Activated CD8-positive, alpha-beta memory T cell treated with anti-CD3 and anti-CD28 coated beads for 1 hour (primary cell): ENCODE measurements at places on chromosomes 2 and 18.

DNA sequence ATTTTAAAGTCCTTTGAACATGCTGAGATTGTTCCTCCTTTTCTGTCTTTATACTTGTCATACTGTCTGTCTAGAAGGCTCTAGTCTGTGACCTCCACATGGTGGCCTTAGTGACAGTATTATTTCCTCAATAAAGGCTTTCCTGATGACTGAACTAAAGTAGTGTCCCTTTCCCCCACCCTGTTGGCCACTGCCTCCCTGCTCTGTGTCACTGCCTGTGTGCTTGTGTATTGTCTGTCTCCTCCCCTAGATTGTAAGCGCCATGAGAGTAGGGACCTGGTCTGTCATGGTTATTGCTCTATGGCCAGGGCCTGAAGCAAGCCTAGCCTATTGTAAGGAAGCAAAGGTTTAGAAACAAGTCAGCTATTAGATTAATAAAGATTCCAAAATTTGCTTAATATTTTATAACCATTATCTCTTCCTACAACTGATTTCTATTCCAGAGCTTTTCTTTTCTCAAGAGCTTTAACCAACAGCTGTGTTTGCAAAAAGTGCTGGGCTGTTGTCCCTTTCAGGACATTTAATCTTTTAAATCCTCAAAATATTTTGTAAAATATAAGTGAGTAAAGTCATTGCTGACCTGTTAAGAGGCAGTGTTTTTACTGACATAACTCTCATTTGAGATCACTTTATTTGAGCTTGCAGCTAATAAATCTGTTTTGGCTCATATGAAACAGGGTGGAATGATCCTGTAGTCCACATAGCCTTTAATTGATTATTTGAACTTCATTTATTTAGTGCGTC lies 35.5 kb downstream of the DIS3L2 start:
- DNase-seq: no peak

DNA sequence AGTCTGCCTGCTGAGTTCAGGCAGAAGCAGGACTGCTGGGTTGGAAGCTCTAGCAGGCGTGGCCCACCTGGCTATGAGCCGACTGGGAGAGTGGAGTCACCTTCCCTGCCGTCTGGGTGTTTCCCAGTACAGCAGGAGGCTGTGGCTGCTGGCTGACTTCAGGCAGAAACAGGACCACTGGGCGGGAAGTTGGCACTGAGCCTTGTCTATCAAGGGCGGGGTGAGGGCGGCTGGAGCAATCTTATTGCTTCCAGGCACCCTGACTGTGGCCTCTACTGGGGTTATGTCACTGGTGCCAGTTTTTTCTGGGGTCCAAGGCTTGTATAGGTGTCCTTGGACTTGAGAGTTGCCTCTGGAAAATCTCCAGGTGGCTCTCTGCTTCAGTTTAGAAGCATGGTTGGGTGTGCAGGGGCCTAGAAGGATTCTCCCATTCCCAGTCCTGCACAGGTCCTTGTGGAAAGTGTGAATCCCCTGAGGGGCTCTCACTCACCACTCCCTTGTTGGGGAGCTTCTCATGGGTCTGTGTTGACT lies 30.5 kb downstream of the LTBP1 start:
- no peak for DNase-seq

GRCh38 chr2:223082706-223083105 lies 30.7 kb downstream of the KCNE4 start:
- no peak for DNase-seq

- no peak for DNase-seq
These were observed 128.0 kb downstream of the EPHA4 start for GRCh38 chr2:221444106-221444505.

GRCh38 chr2:68127358-68128242 lies 30.1 kb upstream of the PNO1 start:
- no peak for DNase-seq

DNA sequence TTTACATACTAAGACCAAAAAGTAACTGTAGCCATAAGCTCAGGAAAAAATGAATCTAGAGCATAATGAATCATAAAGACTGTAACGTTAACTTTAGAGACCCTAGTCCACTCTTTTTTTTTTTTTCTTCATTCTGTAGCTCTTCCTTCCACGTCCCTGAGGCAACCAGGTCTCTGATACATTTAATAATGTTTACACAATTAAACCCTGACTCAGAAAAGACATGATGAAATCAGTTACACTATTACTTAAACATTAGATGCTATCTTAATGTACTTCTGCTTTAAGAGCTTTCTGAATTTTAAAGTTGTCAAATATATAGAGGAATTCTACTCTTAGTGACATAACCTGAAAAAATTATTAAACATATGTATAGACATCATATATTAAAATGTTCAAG lies 1121.5 kb upstream of the DDX18 start:
- no peak for DNase-seq

DNA sequence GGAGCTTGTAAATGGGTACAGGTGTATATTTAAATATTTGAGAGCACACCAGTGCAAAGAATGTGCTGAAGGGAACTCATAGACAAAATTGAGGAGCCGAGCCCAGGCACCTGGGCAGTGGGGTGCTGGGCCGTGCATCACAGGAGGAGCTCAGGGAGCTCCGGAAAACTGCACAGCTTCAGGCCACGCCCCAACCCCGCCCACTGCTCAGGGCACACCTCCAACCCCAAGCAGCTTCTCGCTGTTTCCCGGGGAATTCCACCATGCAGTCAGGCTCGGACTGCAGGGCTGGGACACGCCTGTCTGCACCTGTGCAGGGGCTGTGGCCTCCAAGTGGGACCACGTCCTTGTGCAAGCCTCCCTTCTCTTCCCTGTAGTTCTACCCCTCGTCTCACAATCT lies 243.0 kb downstream of the HDAC4 start:
- no peak for DNase-seq

GRCh38 chr18:37965572-37965970 lies 400.0 kb upstream of the CELF4 start:
- no peak for DNase-seq

GRCh38 chr2:1742681-1743395 lies 1.5 kb downstream of the PXDN start:
- no peak for DNase-seq

GRCh38 chr2:217650229-217650628 lies 352.6 kb downstream of the TNS1 start:
- DNase-seq: no peak
